ENCODE measurements at places on chromosomes 2 and 18.

- no peak for DNase-seq
These were observed 51.2 kb downstream of the KIAA2012 start for GRCh38 chr2:202124286-202124685.

- DNase-seq, result no peak
These were observed 125.8 kb upstream of the CDH19 start for GRCh38 chr18:66729442-66730239.

- no peak for DNase-seq
These were observed 286.3 kb downstream of the OSR1 start for GRCh38 chr2:19072161-19072560.

DNA sequence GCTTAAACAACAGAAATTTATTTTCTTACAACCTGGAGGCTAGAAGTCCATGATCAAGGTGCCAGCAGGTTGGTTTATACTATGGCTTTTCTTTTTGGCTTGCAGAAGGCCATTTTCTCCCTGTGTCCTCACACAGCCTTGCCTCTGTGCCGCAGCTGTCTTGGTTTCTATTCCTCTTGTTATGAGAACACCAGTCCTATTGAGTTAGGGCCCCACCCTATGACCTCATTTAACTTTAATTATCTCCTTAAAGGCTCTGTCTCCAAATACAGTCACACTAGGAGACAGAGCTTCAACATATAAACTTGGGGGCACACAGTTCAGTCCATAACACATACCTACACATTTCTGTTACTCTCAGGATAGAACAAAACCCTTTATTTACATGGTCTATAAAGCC, 17.3 kb upstream of the RHOB start:
- DNase-seq, result no peak

DNA sequence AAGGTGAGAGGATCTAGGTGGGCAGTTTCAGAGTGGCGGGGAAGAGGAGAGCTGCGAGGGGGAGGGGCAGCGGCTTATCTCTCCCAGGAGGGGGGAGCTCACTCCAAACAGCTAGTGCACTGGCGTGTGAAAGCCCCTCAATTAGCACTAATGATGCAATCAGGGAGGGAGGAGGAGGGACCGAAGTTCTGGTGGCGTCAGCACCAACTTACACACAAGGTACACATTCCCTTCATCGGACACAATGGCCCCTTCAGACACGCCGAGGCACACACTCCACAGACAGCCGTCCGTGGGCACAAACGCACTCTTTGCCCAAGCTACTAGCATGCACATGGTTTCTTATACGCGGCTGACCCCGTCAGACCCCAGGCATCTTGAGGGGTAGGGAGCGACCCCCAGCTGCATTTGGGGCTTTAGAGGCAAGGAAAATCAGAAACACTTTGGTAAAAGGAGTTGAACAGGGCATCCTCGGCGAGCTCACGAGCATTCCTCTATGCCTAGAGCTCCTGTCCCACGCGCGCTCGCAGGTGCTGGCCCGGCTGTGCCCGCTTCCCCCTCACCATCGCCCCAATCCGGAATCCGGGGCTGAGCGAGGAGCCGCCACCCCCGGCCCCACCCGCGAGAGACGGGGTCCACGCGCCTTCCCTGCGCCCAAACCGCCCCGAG, 868 bp upstream of the PKDCC start:
- DNase-seq, result no peak

GRCh38 chr18:6039055-6039454, 143.7 kb upstream of the TMEM200C start:
- no peak for DNase-seq

DNA sequence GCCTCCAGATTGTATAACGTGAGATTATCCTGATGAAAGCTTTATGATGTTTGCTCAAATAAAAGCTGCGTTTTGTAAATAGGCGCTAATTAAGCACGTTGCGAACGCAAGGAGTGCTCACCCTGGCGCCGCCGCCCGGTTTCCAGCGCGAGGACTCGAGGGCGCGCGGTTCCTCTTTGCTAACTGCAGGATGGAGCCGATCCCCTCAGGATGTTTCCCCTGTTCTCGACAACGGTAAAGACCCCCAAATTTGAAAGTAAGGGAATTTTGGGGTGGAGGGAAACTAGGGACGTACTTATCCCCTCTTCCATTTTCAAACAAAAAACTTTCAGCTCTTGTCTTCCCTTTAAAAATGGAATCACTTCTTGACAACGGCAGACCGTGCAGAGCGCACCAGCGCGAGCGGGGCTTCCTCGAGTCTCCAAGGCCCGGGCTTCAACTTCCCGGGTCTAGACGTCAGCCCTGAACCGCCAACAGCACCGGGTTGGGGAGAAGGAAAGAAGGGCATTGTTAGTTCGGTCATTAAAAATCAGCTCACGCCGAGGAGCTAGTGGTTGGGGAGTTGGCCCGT, 1.1 kb upstream of the GBX2 start:
- no peak for DNase-seq

GRCh38 chr18:48186131-48186766, 222.9 kb downstream of the ZBTB7C start:
- no peak for DNase-seq
